NCI-H187 treated with DMSO at 0.1 percent for 48 hours (cell line): ENCODE measurements at places on chromosomes 11 and 22.

DNA sequence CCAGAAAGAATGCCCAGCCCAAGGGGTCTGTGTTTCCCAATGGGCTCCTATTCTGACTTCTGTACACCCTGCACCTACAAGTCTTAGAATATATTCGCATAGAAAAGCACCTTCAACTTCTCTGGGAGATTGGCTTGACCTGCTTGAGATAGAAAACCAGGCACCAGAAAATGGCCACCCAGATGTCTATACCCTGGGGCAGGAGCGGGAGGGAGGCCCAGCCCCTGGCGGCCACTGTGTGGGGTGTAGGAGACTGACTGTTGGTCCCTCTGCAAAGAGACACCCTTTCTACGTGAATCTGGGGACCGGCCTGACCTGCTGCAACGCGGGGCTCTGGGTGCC, 8.5 kb downstream of the DENND6B start:
- DNase-seq, result no peak

- DNase-seq, result no peak
Measured at GRCh38 chr11:58003591-58003990, 20.1 kb upstream of the OR9Q1 start.

GRCh38 chr11:22640862-22641261, 15.2 kb upstream of the FANCF start:
- no peak for DNase-seq

DNA sequence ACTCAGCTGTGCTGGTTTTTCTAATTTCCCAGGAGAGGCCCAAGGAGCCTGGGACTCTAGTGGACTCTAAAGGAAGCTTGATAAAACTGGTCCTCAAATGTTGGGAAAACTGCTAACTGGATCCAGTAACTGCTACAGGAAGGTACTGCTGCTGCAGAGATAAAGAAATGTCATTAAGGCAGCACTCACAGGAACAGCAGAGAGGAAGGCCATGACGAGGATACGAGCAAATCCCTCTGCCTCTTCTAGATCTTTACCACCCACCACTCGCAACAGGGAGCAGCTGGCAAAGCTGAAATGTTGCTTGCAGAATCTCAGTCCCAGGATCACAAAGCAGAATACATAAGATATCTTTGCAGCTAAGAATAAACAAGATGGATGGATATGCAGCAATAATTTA, 23.5 kb downstream of the TTC28 start:
- no peak for DNase-seq

- DNase-seq, result no peak
Measured at GRCh38 chr11:70048279-70049024, 29.7 kb upstream of the ANO1 start.
